Omental fat pad (tissue), 4 donors: ENCODE measurements at places on chromosomes 3 and 15. TPM values are rescaled to one million over a fixed set of nuclear protein-coding genes. Genes with fewer than 3 reads are reported as not detected.

Gene SAMD7
- total RNA-seq: not detected

Gene ALPK3
- 4.5 TPM for total RNA-seq

GRCh38 chr15:71716990-71717389 is 93.4 kb upstream of the NR2E3 start:
- DNase-seq: no peak

DNA sequence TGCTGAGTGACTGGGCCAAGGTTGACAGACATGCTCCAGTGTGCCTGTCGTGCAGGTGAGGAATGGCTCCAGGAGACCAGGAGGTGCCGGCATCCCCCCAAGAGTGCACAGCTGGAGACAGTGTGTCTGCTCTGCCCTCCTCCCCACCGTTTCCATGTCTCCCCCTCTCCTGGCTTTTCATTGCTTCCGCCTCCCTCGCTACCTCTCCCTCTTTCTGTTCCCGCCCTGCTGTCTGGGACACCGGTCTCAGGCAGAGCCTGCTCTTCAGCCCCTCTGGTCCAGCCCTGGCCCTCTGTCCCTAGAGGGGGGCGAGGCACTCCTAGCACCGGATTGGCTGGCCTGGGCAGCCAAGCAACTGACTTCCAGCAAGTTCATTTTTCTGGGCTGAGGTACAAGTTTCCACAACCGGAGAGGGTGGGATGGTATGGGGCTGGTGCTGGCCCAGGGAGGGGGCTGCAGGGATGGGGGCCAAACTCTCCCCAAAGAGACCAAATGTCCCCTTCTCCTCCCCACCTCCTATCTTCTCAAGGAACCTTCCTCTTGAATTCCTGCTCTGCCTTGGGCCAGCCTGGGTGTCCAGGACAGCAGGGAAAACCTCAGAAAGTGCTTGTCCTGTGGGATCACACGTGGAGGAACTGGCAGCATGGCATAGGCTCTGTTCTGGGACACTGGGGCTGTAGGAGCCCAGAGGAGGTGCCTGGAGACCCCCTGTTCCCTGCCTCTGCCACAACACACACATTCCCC is 32.6 kb downstream of the PRKCD start:
- no peak for DNase-seq
